ENCODE measurements at places on chromosomes 2 and 18. TPM values are rescaled to one million over a fixed set of nuclear protein-coding genes. Genes with fewer than 3 reads are reported as not detected.

Gene HOXD3
- polyA plus RNA-seq, result not detected

Gene RGPD4
- polyA plus RNA-seq, result not detected

Gene OTX1
- polyA plus RNA-seq, result 0.24 TPM

Gene PROM2
- 2.6 TPM for polyA plus RNA-seq

Gene CREG2
- 2.0 TPM for polyA plus RNA-seq

Gene DSG4
- not detected for polyA plus RNA-seq

Gene DOCK10
- polyA plus RNA-seq, result 0.33 TPM

All from H1 (cell line).